Type B pancreatic cell (in vitro differentiated cells): ENCODE measurements at places on chromosomes 12 and 14.
A peak's percentile ranks its signal among the peaks of the same experiment; 100 is the strongest.

DNA sequence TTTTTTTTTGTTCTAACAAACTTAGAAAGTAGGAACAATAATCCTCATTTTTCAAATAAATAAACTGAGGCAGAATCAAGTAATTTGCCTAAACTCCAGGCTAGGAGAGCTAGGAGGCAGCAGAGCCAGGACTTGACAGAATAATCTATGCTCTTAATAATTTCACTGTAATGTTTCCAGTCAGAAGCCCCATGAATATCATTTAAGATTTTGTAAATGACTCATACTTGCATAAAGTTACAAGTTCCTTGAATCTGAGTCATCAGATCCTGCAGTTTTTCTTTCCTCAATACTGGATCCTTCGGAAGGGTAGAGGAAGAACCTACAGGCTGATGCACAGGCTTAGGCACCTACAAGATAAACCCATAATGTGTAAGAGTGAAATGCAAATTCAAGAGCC lies 29.0 kb downstream of the CAPRIN2 start:
- DNase-seq = no peak

DNA sequence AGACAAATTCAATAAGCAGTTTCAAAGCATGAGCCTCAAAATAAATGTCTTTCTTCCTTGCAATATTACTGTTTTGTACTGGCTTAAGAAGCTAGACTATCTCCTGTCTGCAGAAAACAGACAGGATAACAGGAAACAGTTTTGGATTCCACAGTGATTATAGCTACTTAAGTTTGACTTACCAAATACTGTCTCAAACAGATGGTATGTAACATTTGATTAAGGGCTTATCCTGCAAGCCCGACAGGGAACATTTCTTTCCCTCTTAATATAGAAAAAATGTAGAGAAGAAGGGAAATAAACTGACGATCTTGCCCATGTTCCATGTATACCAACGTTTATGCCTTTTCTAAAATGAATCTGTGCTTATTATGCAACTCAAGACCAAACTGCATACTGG lies 179.9 kb upstream of the EEA1 start:
- DNase-seq = no peak

DNA sequence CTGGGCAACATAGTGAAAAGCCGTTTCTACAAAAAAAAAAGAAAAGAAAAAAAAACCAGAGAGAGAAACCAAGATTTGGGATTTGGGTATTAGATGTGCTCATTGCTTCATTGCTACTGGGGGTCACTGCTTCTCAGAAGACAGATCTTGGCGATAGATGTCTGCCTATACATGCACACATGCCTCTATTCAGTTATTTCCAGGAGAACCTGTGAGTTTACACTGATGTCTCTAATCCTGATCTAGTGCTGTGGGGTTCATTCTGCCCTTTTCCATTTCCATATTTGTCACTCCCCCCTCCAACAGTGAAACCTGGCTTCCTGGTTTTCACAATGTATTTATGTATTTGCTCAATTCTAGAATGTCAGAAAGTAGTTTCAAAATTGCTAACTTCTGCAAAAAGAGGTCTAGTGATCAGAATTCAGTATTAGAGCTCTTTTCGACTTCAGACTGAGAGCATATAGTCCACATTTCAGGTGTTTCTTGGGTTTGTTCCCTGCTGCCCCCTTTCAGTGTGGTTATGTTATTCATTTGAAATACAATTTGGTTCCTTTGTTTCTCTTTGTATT lies 111.0 kb downstream of the SLC25A47 start:
- no peak for DNase-seq

GRCh38 chr12:51372021-51372420 lies 19.2 kb downstream of the GALNT6 start:
- DNase-seq = no peak

DNA sequence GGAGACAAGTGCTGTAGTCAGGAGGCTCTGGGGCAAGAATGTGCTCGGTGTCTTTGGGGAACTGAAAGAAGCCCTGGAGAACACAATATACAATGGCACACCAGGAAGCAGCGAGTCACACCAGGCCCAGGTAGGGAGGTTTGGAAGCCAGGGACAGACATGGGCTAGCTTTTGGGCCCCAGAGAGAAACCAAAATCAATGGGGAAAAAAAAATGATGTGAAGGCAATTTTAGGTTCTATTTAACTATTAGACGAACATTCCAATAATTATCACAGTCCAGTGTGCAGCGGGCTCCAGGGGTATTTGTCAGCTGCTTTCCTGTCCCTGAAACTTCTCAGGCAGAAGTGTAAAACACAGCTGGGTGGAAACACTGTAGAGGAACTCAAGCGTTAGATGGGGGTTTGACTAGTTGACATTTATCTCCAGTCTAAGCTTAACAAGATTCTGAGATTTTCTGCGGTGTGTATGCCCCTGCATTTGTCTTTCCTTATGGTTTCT lies 21.8 kb upstream of the EGLN3 start:
- DNase-seq = no peak

DNA sequence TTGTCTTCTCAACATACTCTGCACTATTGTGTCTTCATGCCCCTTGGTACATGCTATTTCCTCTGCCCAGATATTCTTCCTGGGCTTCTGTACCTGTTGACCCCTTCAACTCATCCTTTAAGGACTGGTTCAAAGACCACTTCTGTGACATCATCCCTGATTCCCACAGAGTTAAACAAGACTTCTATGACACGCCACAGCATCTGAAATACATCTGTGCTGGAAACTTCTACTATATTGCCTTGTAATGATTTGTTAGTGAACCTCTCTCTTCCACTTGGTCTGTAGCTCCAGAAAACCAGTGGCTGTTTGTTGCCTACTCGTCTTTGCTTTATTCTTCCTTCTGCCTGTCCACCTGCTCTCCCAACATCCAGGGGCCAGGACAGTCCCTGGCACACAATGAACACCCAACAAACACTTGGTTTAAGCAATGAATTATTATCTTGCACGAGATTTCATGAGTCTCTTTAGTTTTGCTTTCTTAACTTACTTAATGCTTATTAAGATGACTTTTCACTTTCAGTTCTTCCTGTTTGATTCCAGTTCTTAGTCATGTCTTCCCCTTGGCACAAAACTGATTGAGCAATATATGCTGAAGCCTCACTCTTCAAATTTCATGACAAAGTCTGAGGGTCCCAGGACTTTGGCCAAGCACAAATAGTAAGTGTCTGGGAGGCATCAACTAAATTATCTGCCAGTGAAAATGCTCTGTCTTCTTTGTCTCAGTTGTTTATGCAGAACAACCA lies 485.9 kb downstream of the APAF1 start:
- no peak for DNase-seq

- DNase-seq = no peak
Measured at GRCh38 chr12:112386726-112387125, 4.5 kb upstream of the HECTD4 start.

DNA sequence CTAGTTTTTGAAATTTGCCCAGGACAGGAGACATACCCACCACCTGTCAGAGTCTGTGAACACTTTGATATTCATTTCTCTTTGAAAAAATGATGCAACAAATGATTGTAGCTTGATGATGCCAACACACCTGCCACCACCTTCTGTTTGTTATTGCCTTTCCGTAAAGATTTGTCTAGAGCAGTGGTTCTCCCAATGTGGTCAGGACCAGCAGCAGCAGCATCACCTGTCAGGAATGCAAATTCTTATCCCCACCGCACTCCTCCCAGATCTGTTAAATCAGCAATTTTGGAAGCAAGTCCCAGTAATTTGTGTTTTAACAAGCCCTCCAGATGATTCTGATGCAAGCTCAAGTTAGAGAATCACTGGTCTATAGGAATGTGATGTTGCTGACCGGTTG lies 9.9 kb downstream of the CCDC175 start:
- DNase-seq = no peak

- no peak for DNase-seq
Measured at GRCh38 chr14:79333198-79333546, 878.1 kb downstream of the DIO2 start.

DNA sequence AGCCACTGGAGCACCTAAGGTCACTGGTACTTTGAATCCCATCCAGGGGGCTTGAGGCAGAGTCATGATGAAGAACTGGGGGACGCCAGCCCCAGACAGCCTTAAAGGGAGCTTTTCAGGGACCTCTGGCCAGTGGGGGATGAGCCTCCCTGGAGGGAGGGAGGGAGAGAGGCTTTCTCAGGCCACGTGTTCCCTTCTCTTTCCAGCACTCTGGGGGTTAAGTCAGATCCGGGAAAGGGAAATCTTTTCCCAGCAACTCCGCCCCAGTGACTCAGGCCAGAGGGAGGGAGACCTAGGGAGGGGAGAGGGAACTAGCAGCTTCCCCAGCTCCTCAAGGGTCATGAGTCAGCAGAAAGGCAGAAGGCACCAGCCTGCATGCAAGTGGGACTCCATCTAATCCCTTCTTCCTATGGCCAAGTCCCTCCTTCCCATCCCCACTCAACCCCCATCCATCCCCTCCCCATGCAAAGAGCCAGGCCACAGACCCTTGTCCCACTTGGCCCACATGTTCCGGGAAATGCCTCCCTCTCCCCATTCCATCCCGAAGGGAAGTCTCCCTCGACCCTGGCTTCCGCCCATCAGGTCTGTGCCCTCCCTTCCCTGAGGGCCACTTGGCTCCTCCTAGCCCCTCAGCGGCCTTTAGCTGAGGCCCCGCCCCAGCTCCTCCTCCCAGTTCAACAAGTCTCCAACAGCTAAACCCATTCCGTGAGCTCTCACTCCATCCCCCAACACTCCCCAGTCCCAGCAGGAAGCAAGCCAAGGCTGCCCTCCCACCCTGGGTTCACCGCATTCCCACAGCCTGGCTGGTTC lies 5.6 kb downstream of the TNFRSF1A start:
- peak; percentile 85 for DNase-seq
